T-helper 2 cell treated with Interferon-gamma antibody and Interleukin-4, amounts not matched to agents 5 μg/mL and 100 μg/mL, for 36 hours (primary cell): ENCODE measurements at places on chromosomes 11 and 22.

- no peak for DNase-seq
Observed at GRCh38 chr11:107969219-107969618, 39.5 kb upstream of the CUL5 start.

DNA sequence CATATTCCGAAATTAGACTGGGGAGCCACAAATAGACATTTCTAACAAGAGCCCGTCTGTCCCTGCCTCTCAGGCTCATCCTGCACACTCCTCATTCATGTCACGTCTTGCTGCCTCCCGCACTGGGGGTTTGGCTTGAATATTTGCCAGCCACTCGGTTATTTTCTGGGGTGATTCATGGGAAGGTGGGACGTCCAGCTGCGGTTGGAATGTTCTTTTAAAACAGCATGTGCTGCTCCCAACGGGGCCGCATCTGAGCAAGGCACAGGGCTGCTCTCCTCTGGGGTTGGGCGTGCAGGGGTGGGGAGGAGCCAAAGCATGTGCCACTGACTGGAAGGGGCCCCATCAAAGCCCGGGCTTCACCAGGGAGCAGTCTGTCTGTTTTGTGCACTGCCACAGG lies 25.9 kb upstream of the SLC5A4 start:
- no peak for DNase-seq

GRCh38 chr11:117734601-117735024 lies 62.4 kb downstream of the DSCAML1 start:
- DNase-seq = no peak

GRCh38 chr22:22091400-22091878 lies 108.9 kb upstream of the TOP3B start:
- no peak for DNase-seq

DNA sequence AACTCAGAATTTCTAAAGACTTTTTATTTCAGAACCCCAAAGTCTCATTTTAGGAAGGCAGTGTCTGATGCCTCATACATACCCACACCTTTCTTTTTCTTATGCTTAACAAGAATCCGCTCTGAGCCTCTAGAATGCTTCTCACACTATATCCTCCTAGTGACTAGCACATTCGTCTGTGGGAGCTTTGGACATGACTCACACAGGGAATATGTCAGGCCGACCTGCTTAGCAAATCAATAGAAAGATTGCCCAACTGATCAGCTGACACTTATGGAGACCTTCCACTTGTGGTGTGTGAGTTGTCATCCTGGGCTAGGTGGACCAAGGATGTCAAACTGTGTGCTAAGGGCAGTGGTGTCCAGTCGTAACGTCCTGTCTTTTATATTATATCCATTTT lies 129.9 kb upstream of the TTC12 start:
- no peak for DNase-seq

DNA sequence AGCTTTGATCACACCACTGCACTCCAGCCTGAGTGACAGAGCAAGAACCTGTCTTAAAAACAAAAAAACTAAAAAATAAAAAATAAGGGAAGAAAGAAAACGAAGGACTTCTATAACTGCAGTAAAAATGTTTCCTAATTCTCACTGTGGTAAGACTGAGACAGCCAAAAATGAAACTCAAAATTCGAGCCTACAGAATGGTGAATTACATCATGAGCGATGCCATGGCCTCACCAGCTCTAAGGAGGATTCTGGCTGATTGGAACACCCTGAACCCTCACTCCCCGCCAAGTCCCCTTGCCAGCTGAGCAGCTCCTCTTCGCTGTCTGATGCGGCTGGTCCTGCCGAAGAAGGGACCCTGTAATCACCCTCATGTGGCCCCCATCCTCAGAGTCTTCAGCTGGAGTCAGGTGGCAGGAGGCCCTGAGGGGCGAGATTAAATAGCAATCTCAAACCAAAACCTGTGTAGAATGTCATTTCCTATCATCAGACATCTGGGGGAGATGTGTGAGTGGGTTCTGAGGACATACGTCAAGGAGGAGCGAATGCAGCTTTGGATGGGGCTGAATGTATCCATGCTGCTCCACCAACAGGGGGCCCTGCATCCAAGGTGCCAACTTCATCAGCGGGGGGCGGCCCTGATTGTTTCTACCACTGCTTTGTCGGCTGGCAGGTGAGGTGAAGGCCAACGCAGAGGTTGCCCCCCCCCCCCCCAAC lies 29.2 kb downstream of the PDGFB start:
- DNase-seq = no peak

GRCh38 chr11:64990222-64990923 lies 6.4 kb downstream of the BATF2 start:
- DNase-seq = no peak

- DNase-seq = no peak
Observed at GRCh38 chr11:35246745-35247144, 107.8 kb downstream of the CD44 start.

DNA sequence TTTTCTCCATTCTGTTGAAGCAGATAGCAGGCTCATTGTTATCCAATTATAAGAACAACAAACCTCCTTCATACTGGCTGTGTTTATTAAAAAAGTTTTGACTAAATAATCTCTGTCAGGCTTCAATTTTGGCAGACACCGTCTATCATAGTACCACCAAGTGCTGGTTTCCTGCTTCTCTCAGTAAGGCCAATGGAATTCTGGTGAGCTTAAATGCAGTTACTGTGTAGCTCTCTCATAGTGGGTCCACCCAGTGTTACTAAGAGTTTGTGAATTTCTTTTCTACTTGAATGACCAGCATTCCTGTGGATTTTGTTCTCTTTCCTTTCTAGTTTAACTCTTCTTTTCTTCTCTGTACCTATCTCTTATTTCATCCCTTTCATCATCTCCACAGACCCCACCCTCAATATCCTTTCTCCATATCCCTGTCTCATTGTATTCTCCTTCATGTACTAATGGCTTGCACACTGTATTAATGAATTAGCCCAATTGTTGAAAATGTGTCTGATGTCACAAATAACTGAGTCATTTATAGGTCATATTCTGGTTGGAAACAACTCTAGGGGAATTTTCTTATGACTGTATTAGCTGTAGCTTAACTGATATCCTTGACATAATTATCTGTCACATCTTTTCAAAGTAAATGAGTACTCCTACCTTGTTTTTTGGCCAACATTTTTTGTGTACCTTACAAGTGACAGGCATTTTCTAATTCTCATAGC lies 372.1 kb downstream of the FAT3 start:
- DNase-seq = no peak
